ENCODE measurements at places on chromosomes 11 and 22.

GRCh38 chr11:64747961-64748665, 4.2 kb upstream of the RASGRP2 start:
- no peak for DNase-seq

- DNase-seq: no peak
Observed at GRCh38 chr11:73226297-73227006, 8.4 kb downstream of the P2RY2 start.

GRCh38 chr11:122177238-122177637, 61.2 kb upstream of the BLID start:
- DNase-seq: no peak

DNA sequence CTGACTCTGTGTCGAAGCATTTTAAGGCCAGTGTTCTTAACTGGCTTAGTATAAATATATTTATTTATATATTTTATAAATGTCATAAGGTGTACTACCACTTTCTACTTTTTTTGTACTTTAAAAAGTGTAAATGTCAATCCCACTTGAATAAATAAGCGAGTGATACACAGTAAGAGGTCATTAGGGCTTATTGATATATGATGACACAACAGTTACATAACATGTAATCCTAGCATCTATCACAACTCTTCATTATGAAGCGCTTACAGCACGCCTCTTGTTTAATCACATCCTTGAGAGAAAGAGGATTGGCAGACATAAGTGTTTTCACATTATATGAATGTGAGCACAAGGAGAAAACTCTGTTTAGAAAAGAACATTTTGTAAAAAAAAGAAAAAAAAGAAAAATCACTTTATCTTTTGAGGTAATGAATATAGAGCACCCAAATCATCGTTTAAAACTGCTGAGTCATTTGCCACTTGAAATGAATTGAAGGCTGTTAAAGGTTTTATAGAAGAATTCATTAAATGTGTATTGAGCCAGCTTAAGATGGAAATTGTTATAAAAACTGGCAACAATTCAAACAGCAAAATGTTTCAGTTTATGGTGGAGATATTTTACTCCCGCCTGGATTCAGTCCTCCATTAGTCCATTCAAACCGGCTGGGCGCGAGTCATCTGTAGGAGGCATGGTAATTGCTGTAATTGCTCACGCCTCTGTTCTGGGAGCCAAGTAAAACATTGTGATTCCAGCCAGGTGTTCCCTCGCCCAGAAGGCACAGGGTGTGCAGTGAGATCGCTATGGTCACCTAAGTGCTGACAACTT, 627.3 kb upstream of the KIRREL3 start:
- no peak for DNase-seq

GRCh38 chr11:58596621-58597020, 17.8 kb downstream of the ZFP91 start:
- DNase-seq: no peak

GRCh38 chr11:72812604-72812966, 1.6 kb upstream of the ATG16L2 start:
- peak; percentile 42 for DNase-seq

GRCh38 chr22:25569361-25569760, 4.9 kb downstream of the GRK3 start:
- no peak for DNase-seq

- DNase-seq: no peak
Observed at GRCh38 chr11:27386181-27386845, 23.3 kb upstream of the CCDC34 start.

DNA sequence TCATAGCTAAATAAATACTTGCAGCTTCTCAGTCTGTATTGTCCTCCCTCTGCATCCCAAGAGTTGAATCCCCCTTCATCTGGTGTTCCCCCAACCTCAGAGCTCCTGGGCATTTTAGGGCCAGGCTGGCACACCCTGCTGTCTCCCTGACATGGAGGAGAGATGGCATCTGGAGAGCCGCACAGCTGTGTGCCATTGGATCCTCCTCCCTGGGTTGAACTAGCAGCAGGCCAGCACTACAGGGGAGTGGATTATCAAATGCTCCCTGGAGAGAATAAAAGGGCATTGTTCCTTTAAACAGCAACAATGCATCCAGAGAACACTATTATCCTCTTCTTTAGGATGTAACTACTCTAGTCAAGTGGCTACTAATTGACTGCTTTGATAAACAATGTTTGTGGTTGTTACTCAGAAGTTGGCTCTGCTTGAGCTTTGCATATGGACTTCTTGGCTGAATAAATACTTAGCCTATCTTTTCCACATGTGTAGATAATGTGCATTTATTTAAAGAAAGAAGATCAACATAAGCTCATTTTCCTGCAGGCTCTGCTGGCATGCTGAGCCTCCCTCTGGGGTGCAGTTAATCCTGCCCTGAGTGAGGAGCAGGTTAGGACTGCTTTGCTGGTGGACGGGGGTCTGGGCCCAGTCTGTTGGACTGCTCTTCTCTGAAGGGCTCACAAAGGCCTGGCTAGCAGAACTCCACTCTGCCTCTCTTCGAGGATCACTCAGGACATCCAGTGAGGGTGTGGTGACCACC, 897.2 kb downstream of the TBC1D22A start:
- DNase-seq: no peak

- no peak for DNase-seq
Observed at GRCh38 chr11:27933992-27934829, 173.7 kb downstream of the KIF18A start.

DNA sequence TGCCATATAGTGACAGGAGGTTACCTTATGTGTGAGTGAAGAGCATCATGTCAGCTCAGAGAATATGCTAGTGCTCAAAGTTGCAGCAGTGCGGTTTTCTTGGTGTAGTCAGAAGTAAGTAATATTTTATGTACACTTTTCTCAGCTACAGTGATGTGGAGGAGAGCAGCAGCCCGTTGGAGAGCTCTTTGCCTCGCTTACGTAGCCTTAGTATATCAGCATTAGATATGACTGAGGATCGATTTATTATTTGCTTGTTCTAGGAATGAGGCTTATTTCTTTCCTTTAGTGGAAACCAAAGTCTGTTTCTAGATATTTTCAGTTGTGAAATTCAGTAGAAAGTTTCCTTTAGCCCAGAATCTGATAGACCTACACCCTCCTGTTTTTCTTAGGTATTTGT, 63.6 kb downstream of the PPP2R1B start:
- no peak for DNase-seq

DNA sequence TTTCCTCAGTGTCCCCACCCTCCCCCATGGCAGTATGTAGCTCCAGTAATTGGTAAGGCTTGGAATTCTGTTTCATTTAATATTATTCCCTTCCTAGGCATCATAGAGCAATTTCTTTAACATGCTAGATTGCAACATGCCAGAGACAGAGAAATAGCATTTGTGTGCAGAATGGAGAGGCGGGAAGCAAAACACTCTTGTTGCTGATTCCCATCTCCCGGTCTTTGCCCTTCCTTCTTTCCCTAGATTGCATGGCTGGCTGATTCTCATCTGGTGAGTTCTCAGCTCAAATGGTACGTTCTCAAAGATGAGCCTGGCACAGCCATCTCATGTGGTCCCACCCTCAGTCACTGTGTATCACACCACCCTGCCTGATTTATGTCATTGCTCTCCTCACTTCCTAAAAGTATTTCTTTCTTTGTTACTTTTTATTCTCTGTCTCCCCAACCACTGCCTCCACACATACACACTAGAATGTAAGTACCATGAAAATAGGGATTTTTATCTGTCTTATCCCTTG, 66.9 kb downstream of the ARFGAP2 start:
- no peak for DNase-seq

DNA sequence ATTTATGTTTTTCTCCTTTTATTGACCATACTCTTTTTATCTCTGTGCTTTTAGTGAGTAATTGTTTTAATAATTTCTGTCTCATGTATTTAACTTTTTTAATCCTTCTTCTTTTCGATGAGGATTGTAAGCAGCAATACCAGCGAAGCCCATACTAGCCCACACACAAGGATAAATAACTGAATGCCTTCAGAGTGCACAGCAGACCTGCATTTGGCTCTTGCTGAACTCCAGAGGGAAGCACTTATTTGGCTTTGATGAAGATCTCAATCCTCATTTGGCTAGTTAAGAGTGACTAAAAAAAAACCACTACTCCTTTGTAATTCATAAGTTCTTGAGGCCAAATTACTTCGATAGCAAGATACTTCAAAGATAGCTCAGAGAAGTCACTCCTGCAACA, 293.3 kb downstream of the METTL15 start:
- no peak for DNase-seq

GRCh38 chr11:44518968-44519550, 46.4 kb upstream of the CD82 start:
- DNase-seq: no peak

GRCh38 chr11:72139500-72139899, 4.0 kb downstream of the FOLR3 start:
- DNase-seq: no peak

- no peak for DNase-seq
Observed at GRCh38 chr22:24727218-24727851, 47.2 kb downstream of the PIWIL3 start.

DNA sequence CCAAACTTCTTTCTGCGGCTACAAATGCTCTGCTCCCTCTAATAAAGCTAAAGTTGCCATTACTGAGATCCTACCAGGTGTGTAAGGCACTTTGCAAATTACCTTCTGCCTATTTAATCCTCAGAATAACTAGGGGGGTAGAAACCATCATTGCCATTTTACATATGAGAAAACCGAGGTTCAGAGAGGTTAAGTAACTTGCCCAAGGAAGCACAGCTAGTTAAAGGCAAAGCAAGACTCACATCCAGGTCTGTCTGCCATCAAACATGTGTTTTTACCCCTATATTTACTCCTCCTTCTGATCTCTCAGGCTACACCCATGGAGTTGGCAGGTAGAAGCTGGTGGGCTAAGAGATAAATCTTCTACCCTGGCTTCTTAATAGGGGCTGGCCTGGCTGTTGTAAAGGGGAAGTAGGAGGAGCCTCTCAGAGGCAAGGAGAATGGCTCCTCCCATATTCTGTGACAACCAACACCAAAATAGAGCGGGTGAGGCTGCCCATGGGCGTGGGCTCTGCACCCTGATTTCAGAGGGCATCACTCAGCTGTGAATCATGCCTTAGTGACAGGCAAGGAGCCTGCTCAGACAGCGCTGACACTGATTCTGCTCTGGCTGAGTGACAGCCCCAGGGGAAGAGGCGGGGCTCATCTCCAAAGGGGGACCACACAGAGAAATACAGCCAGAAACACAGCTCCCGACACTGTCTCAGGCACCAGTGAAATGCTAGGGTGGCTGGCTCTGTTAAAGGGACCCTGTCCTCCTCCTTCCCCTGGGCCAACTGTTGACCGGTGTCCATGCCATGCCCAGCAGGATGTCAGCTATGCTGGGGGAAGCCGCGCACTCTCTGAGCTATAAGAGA, 106.8 kb downstream of the ABTB2 start:
- peak; percentile 97 for DNase-seq

GRCh38 chr11:22006901-22007300, 186.0 kb upstream of the ANO5 start:
- no peak for DNase-seq

DNA sequence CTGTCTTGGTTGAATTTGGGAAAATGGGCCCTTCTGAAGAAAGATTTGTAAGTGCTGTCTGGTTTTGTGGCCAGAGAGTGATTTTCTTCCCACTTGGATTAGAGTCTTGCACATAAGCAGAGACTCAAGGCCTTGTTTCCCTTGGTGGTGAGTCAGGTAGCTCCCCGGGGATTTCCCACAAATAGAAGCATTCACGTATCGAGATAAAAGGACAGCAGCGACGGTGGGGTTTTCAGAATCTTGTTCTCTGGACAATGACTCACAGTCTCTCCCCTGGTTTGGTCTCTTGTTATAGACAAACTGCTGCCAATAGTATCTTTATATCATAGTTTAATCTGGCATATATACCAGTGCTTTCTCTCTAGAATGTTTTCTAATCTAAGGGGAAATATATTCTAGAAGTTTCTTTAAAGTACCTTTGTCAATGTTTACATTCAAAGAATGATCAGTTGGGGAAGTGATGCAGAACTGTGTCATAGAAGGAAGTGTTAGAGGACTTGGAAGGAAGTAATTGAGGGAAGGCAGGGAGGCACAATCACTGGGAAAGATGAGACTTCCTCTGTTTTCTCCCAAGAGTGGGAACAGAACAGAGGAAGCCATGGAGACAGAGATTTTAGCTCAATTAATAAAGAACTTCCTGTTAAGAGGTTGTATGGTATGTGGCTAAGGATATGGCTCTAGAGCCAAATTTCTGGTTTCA, 18.1 kb downstream of the POLA2 start:
- DNase-seq: peak; percentile 51

GRCh38 chr11:76624500-76625379, 45.8 kb downstream of the LRRC32 start:
- no peak for DNase-seq

- no peak for DNase-seq
Observed at GRCh38 chr22:35911877-35912276, 116.7 kb downstream of the RBFOX2 start.

- no peak for DNase-seq
Observed at GRCh38 chr11:34680206-34680605, 59.3 kb downstream of the EHF start.

DNA sequence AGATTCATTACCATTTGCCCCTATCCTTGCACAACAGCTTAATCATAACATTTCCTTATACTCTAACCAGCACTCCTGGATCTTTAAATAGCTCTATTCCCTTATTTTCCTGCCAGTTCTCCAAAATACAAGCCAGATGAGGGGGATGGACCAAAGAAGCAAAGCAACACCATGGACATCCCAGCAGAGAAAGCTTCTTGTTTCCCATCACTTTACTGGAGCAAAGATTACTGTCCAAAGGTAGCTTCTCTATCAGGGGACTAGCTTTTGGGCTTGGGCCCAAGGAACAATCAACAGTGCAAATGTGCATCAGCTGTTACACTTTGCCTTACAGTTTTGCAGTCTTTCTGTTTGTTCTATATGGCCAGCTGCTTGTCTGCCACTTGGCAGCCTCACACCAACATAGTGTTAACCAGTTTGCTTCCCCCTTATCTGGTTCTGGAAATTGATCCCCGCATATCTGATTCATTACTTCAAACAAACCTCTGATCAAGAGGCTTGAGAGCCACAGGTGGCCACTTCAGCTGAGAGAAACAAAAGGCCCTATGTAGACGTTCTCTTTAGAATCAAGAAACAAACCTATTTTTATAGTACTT, 814.3 kb downstream of the METTL15 start:
- DNase-seq: no peak

DNA sequence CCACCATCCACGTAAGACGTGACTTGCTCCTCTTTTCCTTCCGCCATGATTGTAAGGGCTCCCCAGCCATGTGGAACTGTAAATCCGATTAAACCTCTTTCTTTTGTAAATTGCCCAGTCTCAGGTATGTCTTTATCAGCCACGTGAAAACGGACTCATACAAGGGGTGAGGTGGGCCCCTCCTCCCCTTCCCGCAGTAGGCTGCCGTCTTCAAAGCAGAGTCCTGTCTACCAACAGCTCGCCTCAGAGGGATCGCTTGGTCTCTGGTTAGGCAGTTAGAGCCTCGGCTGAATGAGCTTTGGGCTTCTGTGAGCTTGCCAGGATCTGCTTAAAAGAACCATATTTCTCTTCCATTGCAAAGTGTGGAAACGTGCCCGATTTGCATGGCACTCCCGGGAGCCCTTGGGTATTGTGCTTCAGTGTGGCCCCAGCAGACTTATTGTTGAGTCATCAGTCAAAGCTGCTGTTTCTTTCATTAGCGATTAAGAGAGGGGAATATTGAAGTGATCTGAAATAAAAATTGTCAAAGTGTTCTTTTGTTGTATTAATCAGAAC, 338.3 kb downstream of the TBC1D22A start:
- DNase-seq: no peak

GRCh38 chr22:48889209-48889830, 938.4 kb downstream of the BRD1 start:
- DNase-seq: no peak

Data from inflammatory macrophage (primary cell).